ENCODE measurements at places on chromosomes 2 and 18.

DNA sequence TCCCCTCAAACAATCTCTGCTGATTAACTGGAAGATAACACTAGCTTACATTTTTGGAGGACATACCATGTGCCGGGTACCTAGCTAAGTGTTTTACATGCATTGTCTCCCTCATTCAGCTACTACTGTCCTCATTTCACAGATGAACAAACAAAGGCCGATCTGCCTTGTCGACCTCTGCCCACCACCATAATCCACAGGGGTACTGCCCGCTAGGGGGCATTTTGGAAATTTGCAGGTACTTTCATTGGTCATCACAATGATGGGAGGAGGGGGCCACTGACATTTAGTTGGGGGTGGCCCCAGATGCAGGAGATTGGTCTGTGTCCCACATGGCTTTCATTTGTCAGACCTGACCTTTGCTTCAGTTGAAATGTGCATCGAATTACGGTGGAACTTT lies 3.9 kb upstream of the TMEM163 start:
- no peak overlapping the region for H3K27ac ChIP-seq
- no peak for DNase-seq
- H3K4me3 ChIP-seq: no peak overlapping the region
- H3K36me3 ChIP-seq: no peaks in the 10 kb centered on the region
- H3K27me3 ChIP-seq: no peaks in the 10 kb centered on the region
- peaks cover 4% of the 10 kb centered on the region for H3K4me1 ChIP-seq

DNA sequence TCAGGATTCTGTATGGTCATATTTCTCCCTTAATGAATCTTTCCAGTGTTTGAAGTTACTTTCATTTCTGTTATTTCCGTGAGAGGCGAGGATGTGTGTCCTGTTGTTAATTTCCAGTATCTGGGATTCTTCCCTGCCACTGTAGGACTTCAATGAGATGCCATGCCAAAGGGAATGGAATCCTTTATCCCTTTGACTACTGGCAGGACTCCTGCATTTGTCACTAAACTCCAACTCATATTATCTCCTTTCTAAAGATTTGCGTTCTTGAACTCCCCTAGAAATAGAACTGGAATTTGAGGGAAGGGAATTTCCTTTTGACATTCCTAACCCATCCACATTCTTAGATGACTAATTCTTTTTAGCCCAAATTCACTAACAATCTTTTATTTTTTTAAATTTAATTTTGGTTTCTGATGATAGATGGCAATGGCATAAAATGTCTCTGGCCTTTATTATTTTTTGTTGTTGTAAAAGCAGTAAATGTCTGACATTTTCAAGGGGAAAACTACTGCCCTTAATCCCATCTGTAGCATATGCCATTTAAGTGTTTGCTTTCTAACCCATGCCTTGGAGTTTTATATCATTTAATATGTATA lies 87.8 kb upstream of the EML6 start:
- H3K27me3 ChIP-seq: no peaks in the 10 kb centered on the region
- no peak overlapping the region for H3K4me3 ChIP-seq
- no peaks in the 10 kb centered on the region for H3K36me3 ChIP-seq
- no peak for DNase-seq
- H3K4me1 ChIP-seq: peaks cover 23% of the 10 kb centered on the region
- H3K27ac ChIP-seq: no peak overlapping the region

GRCh38 chr2:46828491-46829230 lies 86.9 kb downstream of the MCFD2 start:
- H3K27me3 ChIP-seq: no peaks in the 10 kb centered on the region
- no peak for DNase-seq
- no peak overlapping the region for H3K4me3 ChIP-seq
- no peaks in the 10 kb centered on the region for H3K36me3 ChIP-seq
- no peak overlapping the region for H3K27ac ChIP-seq
- no peaks in the 10 kb centered on the region for H3K4me1 ChIP-seq

DNA sequence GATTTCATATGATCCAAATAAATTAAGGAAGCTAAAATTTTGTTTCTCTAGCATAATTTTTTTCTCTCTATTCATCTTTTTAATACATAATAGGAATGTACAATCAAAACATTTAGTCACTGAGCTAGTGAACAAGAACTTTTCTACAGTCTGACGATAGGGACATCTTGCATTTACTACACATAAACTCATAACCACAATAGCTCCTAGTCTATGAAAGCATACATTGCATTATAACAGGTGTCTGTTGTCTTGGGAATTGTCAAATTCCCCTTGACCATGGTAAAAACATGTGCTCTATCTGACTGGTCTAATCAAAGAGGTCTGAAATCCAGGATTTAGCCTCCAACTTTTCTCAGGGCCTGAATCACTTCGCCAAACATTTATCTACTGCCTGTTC lies 144.8 kb downstream of the FAM124B start:
- H3K36me3 ChIP-seq: no peaks in the 10 kb centered on the region
- no peak overlapping the region for H3K4me3 ChIP-seq
- peaks cover 6% of the 10 kb centered on the region for H3K4me1 ChIP-seq

DNA sequence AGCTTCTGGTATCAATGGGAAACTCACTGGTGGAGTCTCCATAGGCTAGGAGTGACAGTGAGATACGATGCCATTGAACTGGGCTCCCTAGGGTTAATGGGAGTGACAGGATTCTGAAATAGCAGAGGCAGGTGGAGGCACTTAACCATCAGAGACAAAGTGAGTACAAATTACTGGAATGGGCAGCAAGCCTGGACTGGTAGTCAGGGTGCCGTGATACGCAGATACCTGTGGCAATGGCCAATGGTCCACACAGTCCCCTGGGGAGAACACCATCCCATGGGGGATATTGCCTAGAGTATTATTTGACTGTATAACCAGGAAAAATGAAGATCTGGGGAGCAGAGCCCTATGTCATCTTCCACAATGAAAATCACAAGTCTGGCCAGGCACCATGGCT lies 17.3 kb downstream of the CHCHD5 start:
- H3K4me3 ChIP-seq: no peak overlapping the region
- no peak overlapping the region for H3K27ac ChIP-seq
- DNase-seq: no peak
- no peaks in the 10 kb centered on the region for H3K27me3 ChIP-seq

GRCh38 chr2:15566912-15567311 lies 5.8 kb upstream of the NBAS start:
- H3K27ac ChIP-seq: no peak overlapping the region
- H3K4me1 ChIP-seq: no peaks in the 10 kb centered on the region
- H3K36me3 ChIP-seq: no peaks in the 10 kb centered on the region
- DNase-seq: no peak

- no peak overlapping the region for H3K27ac ChIP-seq
- H3K36me3 ChIP-seq: no peaks in the 10 kb centered on the region
- no peaks in the 10 kb centered on the region for H3K4me1 ChIP-seq
- no peak overlapping the region for H3K4me3 ChIP-seq
- no peak for DNase-seq
These were observed 41.0 kb downstream of the SP110 start for GRCh38 chr2:230178546-230179485.

DNA sequence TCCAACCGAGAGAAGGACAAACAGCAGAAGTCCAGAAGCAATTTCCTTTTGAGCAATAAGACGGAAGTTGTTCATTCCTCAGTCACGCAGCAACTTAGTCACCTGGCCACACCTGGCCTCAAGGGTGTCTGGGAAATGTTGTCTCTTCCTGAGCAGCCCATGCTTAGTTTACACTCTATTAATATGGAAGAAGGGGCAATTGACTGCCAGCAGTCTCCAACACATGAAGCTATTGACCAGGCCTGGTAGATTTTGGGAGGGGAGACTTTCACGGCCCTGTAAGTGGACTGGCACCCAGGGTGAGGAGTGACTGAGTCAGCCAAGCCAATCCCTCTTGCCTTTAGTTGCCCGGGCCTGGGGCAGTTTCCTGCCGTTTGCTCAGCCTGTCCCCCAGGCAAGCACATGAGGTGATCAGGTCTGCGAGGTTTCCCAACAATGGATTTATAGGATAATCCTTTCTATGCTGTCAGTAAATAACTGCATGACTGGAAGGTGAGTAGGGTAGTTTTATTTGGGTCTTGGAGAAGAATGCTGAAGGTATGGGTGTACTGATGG lies 43.8 kb upstream of the PPP4R1 start:
- DNase-seq: no peak
- H3K4me1 ChIP-seq: peaks cover 1% of the 10 kb centered on the region
- H3K27me3 ChIP-seq: no peaks in the 10 kb centered on the region
- H3K4me3 ChIP-seq: no peak overlapping the region

- no peak overlapping the region for H3K27ac ChIP-seq
- no peaks in the 10 kb centered on the region for H3K36me3 ChIP-seq
These were observed 33.2 kb downstream of the TOGARAM2 start for GRCh38 chr2:29014331-29014730.

GRCh38 chr2:53378791-53379190 lies 388.8 kb upstream of the CHAC2 start:
- no peak overlapping the region for H3K27ac ChIP-seq
- no peak overlapping the region for H3K4me3 ChIP-seq
- H3K27me3 ChIP-seq: no peaks in the 10 kb centered on the region
- no peaks in the 10 kb centered on the region for H3K4me1 ChIP-seq
- no peaks in the 10 kb centered on the region for H3K36me3 ChIP-seq
- no peak for DNase-seq

DNA sequence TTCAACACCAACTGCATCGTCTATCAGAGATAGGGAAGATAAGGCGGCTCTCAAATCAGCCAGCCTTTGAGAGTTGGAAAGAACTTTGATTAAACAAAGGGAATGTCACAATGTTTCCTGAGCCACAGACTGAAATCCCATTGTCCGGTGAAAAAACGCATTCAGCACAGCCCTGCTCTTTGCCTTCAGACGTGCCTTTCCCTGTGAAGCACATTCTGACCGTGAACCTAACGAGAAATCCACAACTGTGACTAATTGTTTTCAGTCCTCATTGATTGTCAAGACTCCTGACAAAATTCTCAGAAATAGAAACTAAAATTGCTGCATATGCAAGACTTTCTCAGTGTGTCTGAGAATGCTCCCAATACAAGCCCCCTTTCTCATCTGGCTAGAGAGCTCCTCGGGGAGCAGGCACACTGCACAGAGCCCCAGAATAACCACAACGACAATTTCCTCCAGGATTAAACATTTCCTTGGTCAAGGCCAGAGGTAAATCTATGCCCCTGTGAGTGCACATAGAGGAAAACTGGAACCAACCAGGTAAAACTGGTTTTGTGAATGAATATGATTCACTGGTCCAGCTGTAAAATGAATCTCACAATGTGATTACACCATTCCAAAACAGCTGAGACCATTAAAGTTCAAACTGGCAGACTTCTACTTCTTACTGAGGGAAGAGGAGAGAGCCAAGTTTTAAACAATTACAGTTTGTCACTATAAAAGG lies 561.9 kb upstream of the ID2 start:
- no peaks in the 10 kb centered on the region for H3K27me3 ChIP-seq
- no peaks in the 10 kb centered on the region for H3K36me3 ChIP-seq
- peak overlapping the region; percentile 70 for H3K27ac ChIP-seq
- no peak for DNase-seq
- peaks cover 11% of the 10 kb centered on the region for H3K4me1 ChIP-seq

DNA sequence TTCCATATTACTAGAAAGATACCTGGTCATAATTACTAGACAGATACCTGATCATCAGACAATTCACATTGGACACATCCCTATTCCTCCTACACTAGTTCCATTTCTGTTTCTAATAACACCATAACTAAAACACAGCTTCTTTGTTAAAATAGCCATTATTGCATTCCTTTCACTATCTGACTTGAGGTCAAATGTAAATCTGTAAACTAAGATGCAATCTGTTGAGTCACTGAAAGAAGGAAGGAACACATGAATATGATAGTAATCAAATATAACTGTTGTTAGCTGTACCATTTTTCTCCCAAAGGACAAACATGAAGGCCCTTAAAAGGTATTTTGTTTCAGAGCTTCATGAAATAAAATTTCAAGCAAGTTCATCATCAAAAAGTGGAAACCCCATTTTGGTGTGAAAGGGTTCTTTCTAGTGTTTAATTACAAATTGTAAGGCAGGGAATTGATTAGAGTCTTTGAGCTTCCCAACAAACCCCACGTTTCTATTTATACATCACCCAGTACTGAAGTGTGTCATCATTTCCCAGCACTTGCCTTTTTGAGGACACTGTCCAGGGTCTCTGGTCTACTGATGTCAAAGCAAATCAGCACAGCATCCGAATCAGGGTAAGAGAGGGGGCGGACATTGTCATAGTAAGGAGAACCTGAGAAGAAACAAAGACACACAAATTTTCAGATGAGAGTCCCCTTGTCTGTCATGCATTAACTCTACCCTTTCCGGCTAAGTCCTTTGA lies 13.0 kb downstream of the RND3 start:
- no peak for DNase-seq
- H3K27me3 ChIP-seq: no peaks in the 10 kb centered on the region
- no peaks in the 10 kb centered on the region for H3K36me3 ChIP-seq
- H3K4me3 ChIP-seq: no peak overlapping the region

DNA sequence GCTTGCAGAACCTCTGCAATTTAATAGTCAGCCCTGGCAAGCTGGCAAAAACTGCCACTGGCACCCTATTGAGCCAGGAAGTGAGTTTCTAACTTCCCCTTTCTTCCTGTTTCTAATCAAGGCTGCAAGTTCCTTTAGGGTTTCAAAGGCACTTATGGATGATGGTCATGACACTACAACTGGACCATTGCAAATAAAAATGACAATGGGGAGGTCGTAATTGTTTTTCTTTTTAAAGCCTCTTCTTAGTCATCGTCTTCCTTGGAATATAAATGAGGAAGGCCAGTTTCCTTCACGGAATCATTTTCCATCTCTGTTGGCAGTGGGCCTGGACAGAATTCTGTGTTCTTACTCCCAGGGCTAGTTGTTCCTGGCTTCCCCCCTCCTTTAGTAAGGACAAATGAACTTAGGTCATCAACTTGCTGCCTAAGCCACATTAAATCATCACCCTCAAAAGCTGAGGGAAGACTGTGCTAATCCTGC lies 35.8 kb downstream of the SH3RF3 start:
- no peak overlapping the region for H3K4me3 ChIP-seq
- no peaks in the 10 kb centered on the region for H3K36me3 ChIP-seq
- no peak for DNase-seq
- H3K27ac ChIP-seq: no peak overlapping the region

- H3K4me1 ChIP-seq: peaks cover 1% of the 10 kb centered on the region
- no peak overlapping the region for H3K4me3 ChIP-seq
- H3K27ac ChIP-seq: no peak overlapping the region
- no peaks in the 10 kb centered on the region for H3K36me3 ChIP-seq
These were observed 7.2 kb downstream of the RPIA start for GRCh38 chr2:88698498-88699233.

GRCh38 chr2:2571301-2572150 lies 240.5 kb upstream of the MYT1L start:
- DNase-seq: no peak
- no peaks in the 10 kb centered on the region for H3K36me3 ChIP-seq
- no peak overlapping the region for H3K27ac ChIP-seq
- no peaks in the 10 kb centered on the region for H3K27me3 ChIP-seq
- no peak overlapping the region for H3K4me3 ChIP-seq
- no peaks in the 10 kb centered on the region for H3K4me1 ChIP-seq

GRCh38 chr2:113228351-113228750 lies 50.4 kb downstream of the PAX8 start:
- DNase-seq: no peak
- H3K4me3 ChIP-seq: no peak overlapping the region
- no peaks in the 10 kb centered on the region for H3K36me3 ChIP-seq
- no peak overlapping the region for H3K27ac ChIP-seq

Data from ovary (tissue), 10 donors.